ENCODE measurements at places on chromosomes 11 and 22.
A peak's percentile ranks its signal among the peaks of the same experiment; 100 is the strongest.

- DNase-seq, result no peak
Measured at GRCh38 chr11:37721485-37721884, 1123.4 kb upstream of the RAG2 start.

- no peak for DNase-seq
Measured at GRCh38 chr22:19877626-19878339, 23.1 kb upstream of the GNB1L start.

- no peak for DNase-seq
Measured at GRCh38 chr22:21047035-21047661, 1.4 kb downstream of the LRRC74B start.

DNA sequence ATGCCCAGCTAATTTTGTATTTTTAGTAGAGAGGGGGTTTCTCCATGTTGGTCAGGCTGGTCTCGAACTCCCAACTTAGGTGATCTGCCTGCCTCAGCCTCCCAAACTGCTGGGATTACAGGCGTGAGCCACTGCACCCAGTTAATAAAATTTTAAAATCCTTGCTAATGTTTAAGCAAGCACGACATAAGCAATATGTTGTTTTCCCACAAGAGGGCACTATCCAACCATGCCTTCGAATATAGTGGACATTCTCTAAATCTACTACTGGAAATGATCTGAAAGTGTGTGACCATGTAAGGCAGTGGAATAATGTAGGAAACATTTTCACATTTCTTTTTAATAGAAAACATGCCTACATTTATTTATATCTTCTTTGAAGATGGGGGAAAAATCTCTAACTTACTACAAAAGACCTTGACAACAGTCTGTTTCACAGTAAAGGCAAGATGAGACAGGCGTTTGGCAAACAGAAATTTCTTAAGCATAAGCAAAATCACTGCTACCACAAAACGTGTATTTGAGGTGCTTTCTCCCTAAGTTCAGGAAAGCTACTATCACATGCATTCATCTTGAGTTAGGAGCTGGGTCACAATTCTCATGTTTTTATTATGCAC, 38.2 kb downstream of the PITPNB start:
- DNase-seq, result peak; percentile 81

DNA sequence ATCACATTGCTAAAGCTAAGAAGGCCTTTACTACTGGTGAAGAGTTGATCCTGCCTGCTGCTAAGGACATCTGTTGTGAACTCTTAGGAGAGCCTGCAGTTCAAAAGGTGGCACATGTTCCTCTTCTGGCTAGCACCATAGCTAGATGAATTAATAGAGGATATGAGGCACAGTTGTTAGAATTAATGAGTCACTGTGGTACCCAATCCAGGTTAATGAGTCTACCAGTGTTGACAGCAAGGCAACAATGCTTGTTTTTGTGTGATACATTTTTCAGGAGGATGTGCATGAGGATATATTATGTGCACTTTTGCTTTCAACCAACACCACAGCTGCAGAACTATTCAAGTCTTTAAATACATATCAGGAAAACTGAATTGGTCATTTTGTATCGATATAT, 12.0 kb downstream of the C11orf58 start:
- no peak for DNase-seq

Measured in renal cortex interstitium (tissue), 15 donors.